Cortex of kidney (tissue), 1 donor: ENCODE measurements at places on chromosomes 16 and 17.

- no peak for DNase-seq
These were observed 24.5 kb downstream of the NQO1 start for GRCh38 chr16:69701866-69702265.

DNA sequence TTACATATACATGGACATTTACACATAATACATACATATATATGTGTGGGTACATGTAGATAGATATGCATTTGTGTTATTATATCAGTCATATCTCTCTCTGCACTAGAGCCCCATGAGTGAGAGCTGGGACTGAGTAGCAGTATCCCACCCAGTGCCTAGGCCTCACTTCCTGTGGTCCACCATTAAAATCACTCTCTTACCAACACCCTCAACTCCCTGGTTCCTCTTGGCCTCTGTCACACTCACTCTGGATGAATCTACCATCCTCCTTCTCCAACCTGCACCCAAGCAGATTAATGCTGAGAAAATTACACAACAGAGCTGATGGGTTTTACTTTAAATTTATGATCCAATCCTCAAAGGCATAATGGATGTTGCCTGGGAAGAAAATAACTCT lies 4.9 kb upstream of the LYRM9 start:
- no peak for DNase-seq

GRCh38 chr16:86669937-86670749 lies 91.8 kb downstream of the FOXL1 start:
- no peak for DNase-seq

GRCh38 chr17:34549966-34550365 lies 29.4 kb upstream of the TMEM132E start:
- DNase-seq, result no peak

- no peak for DNase-seq
These were observed 82.2 kb downstream of the RBFOX3 start for GRCh38 chr17:79528592-79529125.

DNA sequence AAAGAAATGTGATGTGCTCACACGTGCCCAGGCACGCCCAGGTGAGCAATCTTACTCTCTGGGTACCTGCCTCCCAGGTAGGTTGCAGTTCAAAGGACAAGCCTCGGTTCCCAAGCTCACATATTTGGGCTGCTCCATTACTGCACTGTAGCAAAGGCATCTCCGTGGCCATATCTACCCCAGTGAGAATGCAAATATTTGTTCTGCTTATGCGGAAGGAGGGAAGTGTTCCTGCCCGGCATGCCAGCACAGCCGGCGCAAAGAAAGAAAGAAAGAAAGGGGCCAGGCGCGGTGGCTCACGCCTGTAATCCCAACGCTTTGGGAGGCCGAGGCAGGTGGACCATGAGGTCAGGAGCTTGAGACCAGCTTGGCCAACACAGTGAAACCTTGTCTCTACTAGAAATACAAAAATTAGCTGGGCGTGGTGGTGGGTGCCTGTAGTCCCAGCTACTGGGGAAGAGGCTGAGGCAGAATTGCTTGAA lies 30.7 kb downstream of the SLC43A2 start:
- no peak for DNase-seq

DNA sequence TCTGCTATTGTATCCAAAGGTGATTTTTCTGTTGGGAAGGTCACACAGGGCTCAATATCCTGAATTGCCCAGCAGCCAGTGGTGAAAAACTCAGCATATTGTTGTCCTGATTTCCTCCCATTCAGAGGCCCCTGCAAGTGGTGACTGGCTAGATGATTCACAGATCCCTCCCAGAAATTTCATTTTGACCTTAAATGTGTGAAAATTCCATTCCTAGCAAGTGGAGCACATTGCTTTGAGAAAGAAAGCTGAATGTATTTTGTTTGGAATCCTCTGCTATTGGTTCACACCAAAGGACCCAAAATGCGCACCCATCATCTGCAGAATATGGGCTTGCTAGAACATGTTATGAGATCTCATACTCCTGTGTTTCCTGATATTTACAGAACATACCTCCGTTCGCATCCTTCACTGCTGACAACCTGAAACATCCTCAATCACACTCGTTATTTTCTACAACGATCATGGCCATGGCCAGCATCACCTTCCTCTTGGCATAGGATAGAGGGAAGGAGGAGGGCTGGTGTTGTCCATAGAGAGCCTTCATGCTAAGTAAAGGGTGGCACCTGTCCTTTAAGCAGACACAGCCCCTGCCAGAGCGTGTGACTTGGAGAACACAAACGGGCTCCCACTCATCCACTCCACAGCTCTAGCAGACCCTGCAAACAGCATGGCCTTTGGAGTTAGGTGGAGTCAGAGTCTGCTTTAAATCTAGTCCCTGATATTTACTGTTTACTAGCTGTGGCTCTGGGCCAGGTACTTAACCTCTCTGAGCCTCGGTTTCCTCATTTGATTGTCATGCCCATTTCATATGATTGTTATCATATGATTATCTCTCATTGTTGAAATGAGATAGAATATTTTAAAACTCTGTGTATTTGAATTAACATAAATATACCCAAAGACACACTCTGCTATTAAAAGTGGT lies 30.4 kb upstream of the NFAT5 start:
- no peak for DNase-seq

- DNase-seq, result no peak
These were observed 80.2 kb upstream of the COX10 start for GRCh38 chr17:13989138-13989537.

DNA sequence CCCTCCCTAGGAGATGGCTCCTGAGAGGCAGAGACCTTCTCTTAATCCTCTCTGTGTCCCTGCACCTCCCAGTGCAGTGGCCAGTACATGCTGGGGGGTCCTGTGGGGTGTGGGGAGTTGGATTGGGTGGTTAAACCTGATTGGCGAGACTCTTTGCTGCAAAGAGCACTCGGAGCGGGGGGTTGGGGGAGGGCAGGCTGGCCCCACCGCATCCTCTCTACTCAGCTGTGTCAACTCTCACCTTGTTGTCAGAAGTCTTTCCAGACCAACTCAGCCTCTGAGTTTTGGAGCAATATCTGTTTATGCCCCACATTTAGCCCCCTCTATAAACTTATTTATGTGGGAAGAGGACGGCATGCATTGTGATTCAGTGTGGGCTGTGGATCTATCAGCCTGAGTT lies 40.0 kb downstream of the SMARCE1 start:
- DNase-seq, result no peak

GRCh38 chr16:89344458-89344834 lies 126.9 kb downstream of the ZNF778 start:
- DNase-seq, result no peak

DNA sequence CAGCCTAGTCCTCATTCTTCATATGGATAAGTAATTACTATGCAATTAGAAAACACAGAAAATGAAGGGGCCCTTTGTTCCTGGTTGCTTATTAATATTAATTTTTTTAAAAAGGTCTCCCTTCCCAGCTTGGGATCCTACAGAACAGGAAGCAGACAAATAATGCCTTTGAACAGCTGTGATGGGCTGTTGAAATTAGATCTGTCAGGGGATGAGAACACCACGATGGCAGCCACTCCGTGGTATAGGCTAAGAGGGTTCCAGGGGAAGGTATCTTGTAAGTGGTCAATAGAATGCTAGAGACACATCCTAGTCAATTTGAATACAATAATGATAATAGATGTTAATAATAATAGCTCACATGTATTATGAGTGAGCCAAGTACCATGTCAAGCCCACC lies 83.1 kb downstream of the CCDC182 start:
- DNase-seq, result no peak

DNA sequence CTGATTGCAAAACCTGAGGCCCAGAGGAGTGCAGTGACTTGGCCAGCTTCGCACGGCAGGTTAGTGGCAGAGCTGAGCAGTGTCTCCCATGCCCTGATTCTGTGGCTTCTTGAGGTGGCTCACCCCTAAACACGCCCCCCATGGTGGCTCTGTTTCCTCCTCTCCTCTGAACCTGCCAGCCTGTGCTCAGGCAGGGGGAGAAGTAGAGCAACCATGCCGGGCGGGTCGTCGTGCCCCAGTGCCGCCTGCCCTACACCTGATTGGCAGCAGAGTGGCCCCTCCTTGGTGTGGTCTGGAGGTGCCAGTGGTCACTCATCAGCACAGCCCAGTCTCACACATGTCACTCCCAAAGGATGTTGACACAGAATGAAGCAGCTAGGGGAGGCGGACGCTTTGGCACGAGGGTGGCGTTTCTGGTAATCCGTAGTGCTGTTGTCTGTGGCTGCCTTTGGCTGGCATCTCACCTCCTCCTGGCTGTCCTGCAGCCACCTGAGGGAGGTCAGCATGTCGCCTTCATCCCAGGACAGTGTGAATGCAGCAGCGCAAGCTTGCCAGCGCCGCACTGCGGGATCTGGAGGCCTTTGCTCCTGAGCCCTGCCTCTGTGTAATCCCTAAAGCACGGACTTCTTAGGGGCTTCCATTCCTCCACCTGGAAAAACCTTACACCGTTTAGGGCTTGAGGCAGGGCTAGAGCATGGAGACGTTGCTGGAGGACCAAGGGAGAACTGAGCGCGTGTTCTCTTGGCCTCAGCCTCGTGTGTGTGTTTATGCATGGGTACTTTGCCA lies 294.7 kb downstream of the SEC14L1 start:
- DNase-seq, result no peak

DNA sequence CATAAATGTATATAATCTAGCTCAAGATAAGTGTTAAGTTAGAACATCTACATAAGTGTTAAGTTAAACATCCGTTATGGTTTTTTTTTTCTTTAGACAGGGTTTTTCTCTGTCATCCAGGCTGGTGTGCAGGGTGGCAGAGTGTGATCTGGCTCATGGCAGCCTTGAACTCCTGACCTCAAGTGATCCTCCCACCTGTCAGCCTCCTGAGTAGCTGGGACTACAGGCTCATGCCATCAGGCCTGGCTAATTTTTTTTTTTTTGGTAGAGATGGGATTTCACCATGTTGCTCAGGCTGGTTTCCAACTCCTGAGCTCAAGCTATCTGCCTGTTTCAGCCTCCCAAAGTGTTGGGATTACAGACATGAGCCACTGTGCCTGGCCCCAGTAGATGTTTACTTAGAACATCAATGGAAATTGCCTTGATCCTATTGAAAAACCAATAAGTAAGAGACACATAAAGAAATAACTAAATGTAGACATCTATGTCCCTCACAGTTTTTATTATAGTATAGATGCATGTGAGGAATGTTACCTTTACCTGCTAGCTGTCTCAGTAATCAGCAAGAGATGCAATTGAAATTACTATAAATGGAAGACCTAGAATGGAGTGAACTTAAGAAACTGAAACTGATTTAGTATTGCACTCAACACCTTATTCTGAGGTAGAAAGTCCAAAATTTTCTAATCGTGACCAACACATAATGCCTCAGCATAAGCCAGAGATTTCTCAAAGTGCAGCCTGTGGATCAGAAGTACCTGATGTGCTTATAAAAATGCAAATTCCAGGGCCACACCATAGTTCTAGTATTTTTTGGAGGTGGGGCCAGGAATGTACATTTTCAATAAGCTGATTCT lies 5.5 kb upstream of the FAM20A start:
- no peak for DNase-seq

GRCh38 chr16:69554495-69554894 lies 11.3 kb upstream of the NFAT5 start:
- DNase-seq, result no peak
